ENCODE measurements at places on chromosomes 16 and 17. TPM values are rescaled to one million over a fixed set of nuclear protein-coding genes. Genes with fewer than 3 reads are reported as not detected.

Gene METTL9
- 201 TPM for total RNA-seq

Gene SLC38A8
- 4.2 TPM for total RNA-seq

Gene SRCIN1
- under 0.01 TPM for total RNA-seq

Gene HOXB1
- not detected for total RNA-seq

Gene SDR42E1
- total RNA-seq, result not detected

Gene TMEM114
- total RNA-seq, result not detected

Gene ABCA9
- total RNA-seq, result 0.62 TPM

Gene SLC5A10
- total RNA-seq, result 5.5 TPM

Gene BAIAP3
- not detected for total RNA-seq

Gene CNTD1
- under 0.01 TPM for total RNA-seq

Gene GPR139
- not detected for total RNA-seq

Gene ATMIN
- total RNA-seq, result 41.3 TPM

Gene TBC1D3
- total RNA-seq, result not detected

Gene FBXW10B
- 1.5 TPM for total RNA-seq

Gene FBXL16
- not detected for total RNA-seq

Gene RETREG3
- 69.3 TPM for total RNA-seq

Gene NGFR
- 13.3 TPM for total RNA-seq

Gene MED13
- total RNA-seq, result 71.2 TPM

Gene RMI2
- 14.5 TPM for total RNA-seq
